ENCODE measurements at places on chromosomes 12 and 14. TPM values are rescaled to one million over a fixed set of nuclear protein-coding genes. Genes with fewer than 3 reads are reported as not detected.

DNA sequence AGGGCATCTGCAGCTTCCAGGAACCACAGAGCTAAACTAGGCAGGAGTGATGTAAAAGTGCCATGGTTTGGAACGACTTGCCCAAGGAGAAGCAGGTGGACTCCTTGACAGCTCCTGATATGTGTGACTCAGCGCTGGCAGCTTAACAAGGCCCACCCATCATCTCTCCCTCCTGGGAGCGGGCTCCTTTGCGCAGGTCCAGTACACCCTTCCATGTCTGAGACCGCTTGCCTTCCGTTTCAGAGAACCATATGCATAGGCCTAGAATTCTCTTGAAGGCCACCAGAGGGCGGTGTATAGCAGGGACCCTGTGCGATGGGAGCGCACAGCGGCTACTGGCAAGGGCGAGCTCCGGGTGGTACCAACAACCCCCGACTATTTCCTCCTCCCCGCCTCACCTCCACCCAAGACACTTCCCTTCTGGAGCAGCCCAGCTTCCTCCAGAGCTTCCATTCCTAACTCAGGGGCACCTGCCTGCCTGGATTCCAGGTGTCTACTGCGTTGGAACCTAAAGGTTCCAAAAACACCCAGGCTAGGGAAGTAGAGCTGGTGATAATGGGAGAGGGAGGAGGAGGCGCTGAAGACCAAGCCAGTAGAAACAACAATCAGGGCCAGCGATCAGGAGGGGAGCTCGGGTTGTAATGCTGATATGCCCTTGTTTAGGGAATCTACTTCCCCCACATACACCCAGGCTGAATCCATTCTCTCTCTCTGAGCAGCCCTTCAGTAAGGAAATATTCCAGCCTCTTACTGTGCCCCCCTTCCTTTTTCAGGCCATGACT lies 6.3 kb downstream of the DHH start:
- no peaks in the 10 kb centered on the region for H3K36me3 ChIP-seq
- H3K27ac ChIP-seq, result no peak overlapping the region
- DNase-seq, result peak; percentile 73
- H3K4me3 ChIP-seq, result peak overlapping the region; percentile 49

- no peak overlapping the region for H3K27ac ChIP-seq
- H3K36me3 ChIP-seq, result no peaks in the 10 kb centered on the region
- DNase-seq, result no peak
- peaks cover 14% of the 10 kb centered on the region for H3K4me1 ChIP-seq
These were observed 1820.8 kb upstream of the FLRT2 start for GRCh38 chr14:83709116-83709515.

GRCh38 chr12:131327521-131328488 lies 374.1 kb downstream of the ADGRD1 start:
- no peak overlapping the region for H3K4me3 ChIP-seq
- H3K27ac ChIP-seq, result no peak overlapping the region

DNA sequence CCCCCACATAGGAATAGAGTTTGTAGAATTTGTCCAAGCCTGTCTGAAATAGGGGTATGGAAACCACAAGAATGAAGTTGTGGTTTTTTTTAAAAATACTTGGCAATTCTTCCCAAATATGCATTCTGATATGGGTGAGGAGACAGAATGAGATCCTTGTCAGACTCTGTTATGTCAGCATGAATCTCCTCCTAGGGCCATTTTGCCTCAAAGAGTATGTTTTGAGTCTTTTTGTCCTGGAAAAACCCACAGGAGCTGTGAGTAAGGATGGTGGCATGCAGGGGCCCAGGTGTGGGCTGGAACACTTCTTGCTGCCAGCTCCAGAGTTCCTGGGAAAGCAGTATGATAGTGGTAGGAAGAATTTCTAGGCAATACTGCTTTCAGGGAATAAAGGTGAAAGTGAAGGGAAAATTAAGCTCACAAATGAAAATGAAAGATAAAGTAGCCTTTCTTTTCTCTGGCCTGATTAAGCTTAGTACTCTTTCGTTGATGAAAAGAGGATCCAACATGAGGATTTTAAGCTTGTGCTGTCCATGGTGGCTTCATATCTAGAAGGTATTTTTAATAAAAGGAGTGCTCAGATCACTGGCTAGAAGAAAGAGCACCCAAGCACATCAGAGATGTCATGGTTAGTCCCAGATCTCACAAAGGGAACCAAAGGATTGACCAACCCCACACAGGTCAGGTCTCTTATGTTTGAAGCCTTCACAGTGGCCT lies 130.8 kb downstream of the LLPH start:
- no peaks in the 10 kb centered on the region for H3K27me3 ChIP-seq
- no peak overlapping the region for H3K4me3 ChIP-seq
- H3K4me1 ChIP-seq, result no peaks in the 10 kb centered on the region
- no peak for DNase-seq
- H3K27ac ChIP-seq, result no peak overlapping the region
- H3K36me3 ChIP-seq, result no peaks in the 10 kb centered on the region

DNA sequence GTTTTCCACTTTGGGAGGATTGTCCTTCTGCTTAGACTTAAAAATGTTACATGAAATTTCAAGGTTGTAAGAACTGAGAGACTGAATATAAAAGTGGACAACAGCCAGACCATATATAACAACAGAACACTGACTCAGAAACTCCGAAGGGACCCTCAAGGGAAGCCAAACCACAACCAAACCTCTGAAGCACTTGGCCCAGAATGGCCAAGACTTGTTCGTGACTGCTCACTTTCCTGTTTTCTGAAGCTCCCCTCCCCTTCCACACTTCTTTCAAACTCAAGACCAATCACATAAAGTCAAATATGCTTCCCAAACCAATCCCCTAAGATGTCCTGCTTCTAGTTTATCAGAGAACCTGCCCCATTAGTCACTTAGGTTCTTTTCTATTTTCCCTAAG lies 13.7 kb downstream of the OR6J1 start:
- H3K4me1 ChIP-seq, result peaks cover 4% of the 10 kb centered on the region
- H3K36me3 ChIP-seq, result peaks cover 22% of the 10 kb centered on the region
- peaks cover 2% of the 10 kb centered on the region for H3K27me3 ChIP-seq
- DNase-seq, result no peak
- no peak overlapping the region for H3K4me3 ChIP-seq

DNA sequence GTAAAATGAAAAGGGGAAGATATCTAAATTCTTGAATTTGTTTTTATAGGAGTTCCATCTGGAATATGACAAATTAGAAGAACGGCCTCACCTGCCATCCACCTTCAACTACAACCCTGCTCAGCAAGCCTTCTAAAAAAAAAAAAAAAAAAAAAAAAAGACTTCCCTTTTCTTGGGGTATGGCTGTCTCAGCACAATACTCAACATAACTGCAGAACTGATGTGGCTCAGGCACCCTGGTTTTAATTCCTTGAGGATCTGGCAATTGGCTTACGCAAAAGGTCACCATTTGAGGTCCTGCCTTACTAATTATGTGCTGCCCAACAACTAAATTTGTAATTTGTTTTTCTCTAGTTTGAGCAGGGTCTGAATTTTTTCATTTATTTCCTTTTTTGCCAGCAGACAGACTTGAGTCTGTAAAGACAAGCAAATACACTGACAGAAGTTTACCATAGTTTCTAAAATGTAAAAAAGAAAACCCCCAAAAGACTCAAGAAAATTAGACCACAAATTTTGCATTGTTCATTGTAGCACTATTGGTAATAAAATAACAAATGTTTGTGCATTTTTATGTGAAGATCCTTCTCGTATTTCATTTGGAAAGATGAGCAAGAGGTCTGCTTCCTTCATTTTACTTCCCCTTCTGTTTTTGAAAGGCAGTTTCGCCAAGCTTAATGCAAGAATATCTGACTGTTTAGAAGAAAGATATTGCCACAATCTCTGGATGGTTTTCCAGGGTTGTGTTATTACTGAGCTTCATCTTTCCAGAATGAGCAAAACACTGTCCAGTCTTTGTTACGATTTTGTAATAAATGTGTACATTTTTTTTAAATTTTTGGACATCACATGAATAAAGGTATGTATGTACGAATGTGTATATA lies 12.1 kb upstream of the KCNMB4 start:
- no peak overlapping the region for H3K27ac ChIP-seq
- no peaks in the 10 kb centered on the region for H3K36me3 ChIP-seq
- H3K4me3 ChIP-seq, result no peak overlapping the region
- no peak for DNase-seq

DNA sequence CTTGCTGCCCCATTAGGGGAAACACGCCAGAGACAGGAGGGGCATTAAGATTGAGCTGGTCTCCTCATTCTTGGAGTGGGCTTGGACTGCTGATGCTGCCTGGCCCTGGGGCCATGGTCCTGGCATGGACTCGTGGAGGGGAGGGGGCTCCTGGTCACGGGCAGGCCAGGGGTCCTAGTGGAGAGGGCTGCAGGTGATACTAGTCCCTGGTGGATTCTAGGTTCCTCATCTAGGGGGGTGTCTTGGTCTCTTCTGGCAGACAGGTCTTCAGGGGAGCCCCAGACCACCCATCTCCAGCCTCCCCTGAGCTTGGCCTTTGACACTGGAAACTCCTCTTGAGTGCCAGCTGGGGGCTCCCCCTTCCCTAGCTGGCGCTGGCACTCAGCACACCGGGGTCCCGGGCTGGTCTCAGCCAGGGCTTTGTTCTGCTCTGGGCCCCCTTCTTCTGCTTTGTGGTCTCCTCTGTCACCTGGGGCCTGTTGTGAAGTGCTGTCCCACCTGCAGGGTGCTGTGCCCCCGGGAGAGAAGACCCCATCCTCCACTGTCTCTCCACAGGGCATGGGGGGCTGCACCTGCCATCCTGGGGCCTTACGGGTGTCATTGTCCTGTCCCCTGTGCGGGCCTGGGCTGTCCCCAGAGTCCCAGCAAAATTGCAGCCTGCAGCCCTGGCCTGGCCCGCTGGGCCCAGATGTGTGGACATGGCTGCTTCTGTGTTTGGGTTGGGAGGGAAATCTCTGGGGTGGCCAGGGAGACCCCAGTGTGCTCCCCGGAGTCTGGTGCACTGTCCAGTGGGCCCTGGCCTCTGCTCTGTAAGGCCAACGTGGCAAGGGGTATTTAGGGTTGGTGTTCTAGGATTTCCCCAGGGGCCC lies 2.3 kb downstream of the KIF26A start:
- peaks cover 7% of the 10 kb centered on the region for H3K27me3 ChIP-seq
- no peak overlapping the region for H3K4me3 ChIP-seq
- H3K36me3 ChIP-seq, result no peaks in the 10 kb centered on the region

The MIPOL1 gene
- total RNA-seq, result 14.5 TPM

The SIX6 gene
- total RNA-seq, result not detected

All from glutamatergic neuron (in vitro differentiated cells).